Natural killer cell treated with Interleukin-12 subunit alpha and Interleukin-12 subunit beta and Interleukin-15 and Interleukin-18, amount 100 ng/mL, for 72 hours (primary cell): ENCODE measurements at places on chromosomes 11 and 22. TPM values are rescaled to one million over a fixed set of nuclear protein-coding genes. Genes with fewer than 3 reads are reported as not detected.

The UBASH3B gene
- total RNA-seq: 3.5 TPM

The SPDYC gene
- total RNA-seq: not detected

The B3GAT1 gene
- total RNA-seq: 10.2 TPM

The SCGB1A1 gene
- not detected for total RNA-seq

The H19 gene
- total RNA-seq: not detected

The CYB5R2 gene
- 0.98 TPM for total RNA-seq
